ENCODE measurements at places on chromosomes 2 and 18. TPM values are rescaled to one million over a fixed set of nuclear protein-coding genes. Genes with fewer than 3 reads are reported as not detected.

The ANKRD62 gene
- not detected for total RNA-seq

GRCh38 chr2:230346465-230346864, 19.5 kb downstream of the SP140L start:
- no peak for DNase-seq

- DNase-seq: no peak
These were observed 219.6 kb downstream of the CELF4 start for GRCh38 chr18:37346048-37346447.

The G6PC2 gene
- not detected for total RNA-seq

- no peak for DNase-seq
These were observed 888.4 kb downstream of the BCL11A start for GRCh38 chr2:59665021-59665420.

- DNase-seq: no peak
These were observed 981.6 kb downstream of the CNTNAP5 start for GRCh38 chr2:125006676-125007075.
